ENCODE measurements at places on chromosomes 5 and 9. TPM values are rescaled to one million over a fixed set of nuclear protein-coding genes. Genes with fewer than 3 reads are reported as not detected.

The SSBP2 gene
- total RNA-seq: 8.9 TPM

The COL15A1 gene
- total RNA-seq: 0.06 TPM

The MYMK gene
- total RNA-seq: not detected

- H3K36me3 ChIP-seq: no peaks in the 10 kb centered on the region
- H3K27me3 ChIP-seq: peaks cover 8% of the 10 kb centered on the region
- H3K4me3 ChIP-seq: no peak overlapping the region
- no peaks in the 10 kb centered on the region for H3K4me1 ChIP-seq
- no peak for DNase-seq
- no peak overlapping the region for H3K27ac ChIP-seq
These were observed 68.1 kb downstream of the GDA start for GRCh38 chr9:72217306-72217842.

DNA sequence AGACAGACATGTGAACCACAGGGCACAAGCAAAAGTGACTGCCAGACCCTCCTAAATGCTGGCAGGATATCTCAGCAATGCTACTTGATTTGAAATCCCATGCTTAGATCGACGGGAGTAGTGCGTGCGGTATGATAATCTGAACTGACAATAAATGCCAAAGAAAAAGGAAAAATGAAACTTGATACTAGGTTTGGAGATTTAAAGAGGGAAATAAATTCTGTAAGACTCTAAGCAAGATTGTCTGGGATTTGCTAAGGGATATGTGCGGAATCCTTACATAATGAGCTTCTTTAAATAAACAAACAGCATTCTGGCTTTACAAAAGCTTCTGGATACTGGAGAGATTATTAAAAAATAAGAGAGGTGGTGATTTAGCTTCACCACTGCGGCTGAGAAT, 203.6 kb downstream of the CAAP1 start:
- H3K27ac ChIP-seq: no peak overlapping the region
- H3K36me3 ChIP-seq: no peaks in the 10 kb centered on the region
- no peak overlapping the region for H3K4me3 ChIP-seq
- DNase-seq: no peak

DNA sequence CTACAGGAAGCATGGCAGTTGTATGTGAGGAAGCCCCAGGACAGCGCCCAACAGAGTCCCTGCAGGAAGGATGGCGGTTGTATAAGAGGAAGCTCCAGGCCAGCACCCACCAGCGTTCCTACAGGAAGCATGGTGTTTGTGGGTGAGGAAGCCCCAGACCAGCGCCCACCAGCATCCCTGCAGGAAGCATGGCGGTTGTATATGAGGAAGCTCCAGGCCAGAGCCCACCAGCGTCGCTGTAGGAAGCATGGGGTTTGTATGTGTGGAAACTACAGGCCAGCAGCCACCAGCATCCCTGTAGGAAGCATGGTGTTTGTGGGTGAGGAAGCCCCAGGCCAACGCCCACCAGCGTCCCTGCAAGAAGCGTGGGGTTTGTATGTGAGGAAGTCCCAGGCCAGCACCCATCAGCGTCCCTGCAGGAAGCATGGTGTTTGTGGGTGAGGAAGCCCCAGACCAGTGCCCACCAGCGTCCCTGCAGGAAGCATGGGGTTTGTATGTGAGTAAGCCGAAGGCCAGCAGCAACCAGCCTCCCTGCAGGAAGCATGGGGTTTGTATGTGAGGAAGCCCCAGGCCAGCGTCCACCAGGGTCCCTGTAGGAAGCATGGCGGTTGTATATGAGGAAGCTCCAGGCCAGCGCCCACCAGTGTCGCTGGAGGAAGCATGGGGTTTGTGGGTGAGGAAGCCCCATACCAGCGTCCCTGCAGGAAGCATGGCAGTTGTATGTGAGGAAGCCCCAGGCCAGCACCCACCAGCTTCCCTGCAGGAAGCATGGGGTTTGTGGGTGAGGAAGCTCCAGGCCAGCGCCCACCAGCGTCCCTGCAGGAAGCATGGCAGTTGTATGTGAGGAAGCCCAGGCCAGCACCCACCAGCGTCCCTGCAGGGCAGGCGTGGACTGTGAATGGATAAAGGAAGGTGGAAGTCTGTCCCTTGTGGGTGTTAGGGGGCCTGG, 79.0 kb downstream of the DAP start:
- no peak overlapping the region for H3K27ac ChIP-seq
- H3K36me3 ChIP-seq: peaks cover 38% of the 10 kb centered on the region
- no peaks in the 10 kb centered on the region for H3K27me3 ChIP-seq

- no peaks in the 10 kb centered on the region for H3K4me1 ChIP-seq
- no peak overlapping the region for H3K27ac ChIP-seq
- H3K27me3 ChIP-seq: no peaks in the 10 kb centered on the region
- no peak overlapping the region for H3K4me3 ChIP-seq
- H3K36me3 ChIP-seq: no peaks in the 10 kb centered on the region
These were observed 130.9 kb downstream of the PALM2AKAP2 start for GRCh38 chr9:109910671-109911518.

- no peaks in the 10 kb centered on the region for H3K4me1 ChIP-seq
- H3K27ac ChIP-seq: no peak overlapping the region
- no peak for DNase-seq
- no peaks in the 10 kb centered on the region for H3K36me3 ChIP-seq
- H3K4me3 ChIP-seq: no peak overlapping the region
- H3K27me3 ChIP-seq: no peaks in the 10 kb centered on the region
These were observed 81.9 kb downstream of the PRR16 start for GRCh38 chr5:120545951-120546350.

GRCh38 chr9:37859043-37859442, 44.9 kb downstream of the SLC25A51 start:
- H3K4me3 ChIP-seq: no peak overlapping the region
- no peaks in the 10 kb centered on the region for H3K4me1 ChIP-seq
- H3K27ac ChIP-seq: no peak overlapping the region
- H3K36me3 ChIP-seq: peaks cover 9% of the 10 kb centered on the region

GRCh38 chr5:88799938-88800535, 82.9 kb downstream of the MEF2C start:
- no peak overlapping the region for H3K4me3 ChIP-seq
- H3K27ac ChIP-seq: no peak overlapping the region
- no peak for DNase-seq

DNA sequence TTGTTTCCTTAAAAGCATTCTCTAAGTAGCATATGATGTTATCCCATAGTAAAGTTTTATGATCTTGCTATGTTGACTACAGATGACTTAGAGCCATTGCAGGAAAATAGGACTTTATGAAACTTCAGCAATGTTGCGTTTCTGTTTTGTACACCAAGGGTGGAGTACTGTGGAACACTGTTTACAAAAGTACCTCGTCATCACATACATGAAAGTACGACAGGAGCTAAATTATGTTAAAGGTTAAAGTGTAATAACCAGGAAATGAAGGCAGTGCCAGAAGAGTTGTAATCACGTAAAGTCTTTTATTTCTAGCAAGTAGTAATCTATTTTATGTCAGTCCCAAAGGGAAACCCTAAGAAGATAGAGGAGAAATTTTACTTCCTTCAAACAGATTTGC, 50.9 kb downstream of the C9orf85 start:
- no peaks in the 10 kb centered on the region for H3K27me3 ChIP-seq
- H3K4me3 ChIP-seq: no peak overlapping the region
- H3K27ac ChIP-seq: no peak overlapping the region
- peaks cover 42% of the 10 kb centered on the region for H3K36me3 ChIP-seq
- no peak for DNase-seq
- no peaks in the 10 kb centered on the region for H3K4me1 ChIP-seq

- H3K36me3 ChIP-seq: no peaks in the 10 kb centered on the region
- peaks cover 1% of the 10 kb centered on the region for H3K4me1 ChIP-seq
- peaks cover 15% of the 10 kb centered on the region for H3K27me3 ChIP-seq
- no peak for DNase-seq
- H3K27ac ChIP-seq: no peak overlapping the region
- no peak overlapping the region for H3K4me3 ChIP-seq
These were observed 128.0 kb downstream of the SLC1A3 start for GRCh38 chr5:36734422-36734821.

- DNase-seq: no peak
These were observed 5.1 kb upstream of the CLINT1 start for GRCh38 chr5:157864067-157864466.
